ENCODE measurements at places on chromosomes 13 and 19.

DNA sequence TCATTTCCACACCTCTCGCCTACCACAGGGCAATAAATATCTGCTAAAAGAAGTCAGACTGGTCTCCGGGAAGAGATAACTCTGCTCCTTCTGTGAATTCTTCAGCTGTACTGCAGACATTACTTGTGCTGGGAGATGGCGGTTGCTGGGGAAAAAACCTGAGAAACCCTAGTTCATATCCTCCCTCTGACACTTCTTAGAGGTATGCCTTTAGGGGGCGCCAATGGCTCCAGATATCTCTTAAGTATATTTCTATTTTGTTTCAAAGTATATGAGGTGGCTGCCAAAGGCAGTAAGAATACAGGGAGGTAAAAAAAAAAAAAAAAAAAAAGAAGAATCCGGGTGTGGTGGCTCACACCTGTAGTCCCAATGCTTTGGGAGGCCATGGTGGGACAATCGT lies 175.2 kb downstream of the PAN3 start:
- no peak for DNase-seq

GRCh38 chr13:52067237-52067636 lies 42.7 kb downstream of the UTP14C start:
- DNase-seq: no peak

GRCh38 chr19:29781386-29782259 lies 30.2 kb upstream of the CCNE1 start:
- no peak for DNase-seq

GRCh38 chr19:37950471-37951175 lies 43.6 kb downstream of the SIPA1L3 start:
- no peak for DNase-seq

DNA sequence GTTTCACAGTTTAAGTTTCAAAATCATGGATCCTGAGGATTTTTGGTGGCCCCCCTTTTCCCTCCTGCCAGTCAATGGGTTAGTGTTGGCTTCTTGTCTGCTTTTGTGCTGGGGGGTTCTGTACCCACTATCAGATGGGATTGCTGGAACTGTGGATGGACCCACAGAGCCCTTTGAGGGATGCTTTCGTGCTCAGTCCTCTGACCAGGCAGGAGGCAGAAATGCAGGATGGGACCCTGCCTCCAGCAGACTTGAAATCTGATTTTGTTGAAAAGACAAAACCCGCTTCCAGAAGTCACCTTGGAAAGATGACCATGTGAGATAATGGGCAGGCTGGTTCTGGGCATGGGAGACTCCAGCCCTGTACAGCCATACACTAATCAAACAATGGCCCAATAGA lies 408.9 kb downstream of the ZNF536 start:
- DNase-seq: no peak

DNA sequence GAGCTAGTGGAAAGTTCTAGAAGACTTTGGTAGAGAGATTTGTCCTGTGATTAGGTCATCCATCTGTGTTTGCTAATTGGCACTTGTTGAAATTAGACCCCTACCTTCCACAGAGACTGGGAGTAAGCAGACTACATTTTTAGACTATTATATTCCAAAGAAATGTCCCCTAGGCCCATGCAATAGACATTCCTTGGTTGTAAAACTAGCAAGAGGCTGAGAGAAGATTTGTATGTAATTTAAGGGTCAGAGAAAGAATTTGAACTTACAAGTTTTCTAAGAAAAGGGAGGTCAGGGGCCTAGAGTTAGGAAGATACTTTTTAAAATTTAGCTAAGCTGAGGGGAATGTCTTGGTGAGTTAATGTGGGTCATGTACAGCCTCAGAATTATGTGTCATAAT lies 470.7 kb upstream of the SLITRK1 start:
- DNase-seq: no peak

DNA sequence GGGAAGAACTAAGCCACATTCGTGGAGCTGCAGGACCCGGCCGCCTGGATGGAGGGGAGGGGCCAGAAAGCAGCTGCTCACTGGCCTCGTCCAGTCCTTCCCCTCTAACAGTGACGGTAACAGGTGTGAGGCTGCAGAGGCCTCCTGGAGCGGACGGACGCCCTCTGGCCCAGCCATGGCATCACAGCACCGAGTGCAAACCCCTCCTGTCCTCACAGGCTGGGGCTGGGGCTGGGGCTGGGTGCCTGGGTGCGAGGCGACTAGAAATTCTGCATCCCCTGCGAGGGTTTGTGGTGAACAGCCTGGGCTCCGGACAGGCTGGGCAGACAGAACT lies 3.6 kb downstream of the MICOS13 start:
- DNase-seq: no peak

- no peak for DNase-seq
Observed at GRCh38 chr13:33722216-33722915, 95.6 kb upstream of the RFC3 start.

DNA sequence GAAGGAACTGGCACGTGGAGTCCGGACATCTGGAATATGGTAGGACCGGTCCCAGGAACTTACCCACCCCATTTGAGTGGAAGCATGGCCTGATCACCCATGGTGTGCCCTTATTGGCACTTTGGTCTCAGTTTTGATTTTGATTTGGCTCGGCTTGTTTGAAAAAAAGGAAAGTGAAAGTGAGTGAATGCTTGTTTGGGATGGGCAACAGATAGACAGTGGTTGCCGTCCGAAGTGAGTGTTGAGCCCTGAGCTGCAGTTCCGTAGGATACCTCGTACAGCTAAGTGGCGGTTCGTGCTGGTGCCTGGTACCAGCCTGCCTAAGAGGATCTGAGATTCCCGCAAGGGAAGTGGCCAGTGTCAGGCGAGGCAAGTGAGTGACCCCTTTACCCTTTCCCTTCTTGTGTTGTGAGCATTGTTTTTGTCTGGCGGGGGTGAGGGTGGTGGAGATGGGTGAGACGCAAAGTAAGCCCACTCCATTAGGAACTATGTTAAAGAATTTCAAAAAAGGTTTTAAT lies 605.8 kb downstream of the UQCRFS1 start:
- no peak for DNase-seq

- DNase-seq: no peak
Observed at GRCh38 chr19:30878495-30878894, 470.7 kb downstream of the TSHZ3 start.

DNA sequence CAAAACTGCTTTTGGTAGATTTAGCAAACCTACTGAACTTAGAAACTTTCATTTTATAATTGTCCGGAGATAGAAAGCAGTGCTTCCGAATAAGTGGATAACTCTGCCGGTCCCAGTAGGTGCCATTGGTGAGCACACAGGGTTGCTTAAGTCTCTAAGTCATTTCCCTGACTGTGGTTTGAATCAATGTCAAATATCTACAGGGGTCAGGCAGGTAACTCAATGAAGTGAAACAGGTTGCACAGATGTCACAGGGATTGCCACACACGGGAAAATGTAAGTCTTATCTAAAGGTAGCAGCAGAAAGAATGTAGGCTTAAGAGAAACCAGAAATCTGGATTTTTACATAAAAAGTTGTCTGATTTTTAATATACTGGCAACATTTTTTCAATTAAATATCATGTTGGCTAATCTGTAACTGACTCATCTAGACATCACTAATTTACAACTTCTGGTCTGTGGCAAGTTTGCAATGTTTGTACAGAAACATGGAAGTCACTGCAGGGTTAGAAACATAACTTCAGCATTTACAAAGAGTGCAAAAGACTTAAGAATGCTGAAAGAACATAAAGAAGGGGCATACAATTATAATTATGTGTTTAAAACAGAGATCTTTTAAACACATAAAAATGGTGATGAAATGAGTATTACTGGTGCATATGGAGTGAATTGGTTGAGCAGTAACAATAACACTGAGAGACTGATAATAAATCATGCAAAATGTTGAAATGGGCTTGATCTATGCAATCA lies 14.3 kb upstream of the LRRC63 start:
- DNase-seq: no peak

DNA sequence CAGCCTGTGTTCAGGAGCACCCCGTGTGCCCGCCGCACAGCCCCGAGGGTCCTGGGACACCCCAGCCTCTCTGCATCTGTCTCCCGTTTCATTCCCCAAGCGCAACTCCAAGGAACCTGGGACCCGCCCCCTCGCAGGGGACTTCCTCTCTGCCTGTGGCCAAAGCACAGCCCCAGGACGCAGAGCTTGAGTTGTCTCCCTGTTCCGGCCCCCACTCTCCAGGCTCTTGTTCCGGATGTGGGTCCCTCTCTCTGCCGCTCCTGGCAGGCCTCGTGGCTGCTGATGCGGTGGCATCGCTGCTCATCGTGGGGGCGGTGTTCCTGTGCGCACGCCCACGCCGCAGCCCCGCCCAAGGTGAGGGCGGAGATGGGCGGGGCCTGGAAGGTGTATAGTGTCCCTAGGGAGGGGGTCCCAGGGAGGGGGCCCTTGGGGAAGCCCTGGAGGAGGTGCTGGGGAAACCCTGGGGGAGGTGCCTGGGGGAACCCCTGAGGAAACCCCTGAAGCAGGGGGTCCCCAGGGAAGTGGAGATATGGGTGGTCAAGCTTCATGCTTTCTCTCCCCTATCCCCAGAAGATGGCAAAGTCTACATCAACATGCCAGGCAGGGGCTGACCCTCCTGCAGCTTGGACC lies 1.3 kb downstream of the HCST start:
- DNase-seq: peak; percentile 78

GRCh38 chr19:13748169-13748828 lies 16.0 kb upstream of the MRI1 start:
- no peak for DNase-seq

DNA sequence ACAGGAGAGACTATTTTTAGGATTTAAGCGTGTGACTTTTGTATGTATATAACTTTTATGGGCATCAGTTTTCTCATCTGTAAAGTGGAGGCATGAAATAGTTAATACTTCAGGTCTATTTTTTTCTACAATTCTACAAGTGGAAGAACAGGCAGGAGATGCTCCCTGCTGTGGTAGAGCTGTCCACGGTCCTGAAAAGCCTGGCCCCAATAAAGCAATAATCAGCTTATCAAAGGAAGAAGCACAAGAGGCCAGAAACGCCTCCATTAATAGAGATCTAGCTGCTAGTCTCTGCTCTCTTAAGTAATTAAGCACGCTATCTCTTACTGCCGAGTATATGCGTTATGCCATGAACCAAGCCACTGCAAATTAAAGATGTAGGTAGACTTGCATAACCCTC lies 28.0 kb upstream of the WASF3 start:
- no peak for DNase-seq

GRCh38 chr19:16198370-16198651 lies 600 bp downstream of the AP1M1 start:
- no peak for DNase-seq

GRCh38 chr19:58563034-58563573 lies 4.7 kb upstream of the UBE2M start:
- DNase-seq: no peak

DNA sequence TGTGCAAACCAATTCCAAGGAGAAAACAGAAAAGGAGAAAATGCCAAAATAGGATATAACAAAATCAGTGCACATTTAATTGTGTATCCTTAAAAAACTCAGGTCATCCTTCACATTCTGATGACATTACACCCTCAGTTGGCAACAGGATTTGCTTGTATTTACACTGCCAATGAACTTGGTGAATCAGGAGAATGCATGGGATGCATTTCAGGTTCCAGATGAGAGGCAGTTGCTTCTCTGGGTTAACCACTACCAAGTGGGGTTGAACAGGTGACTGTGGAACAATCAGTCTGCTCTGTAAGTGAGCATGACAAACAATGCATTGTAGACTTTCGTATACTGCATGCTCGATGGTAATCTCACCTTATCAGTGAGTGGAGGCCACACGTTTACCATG lies 79.1 kb downstream of the STARD13 start:
- no peak for DNase-seq

GRCh38 chr13:42656958-42657357 lies 83.0 kb downstream of the TNFSF11 start:
- no peak for DNase-seq

- no peak for DNase-seq
Observed at GRCh38 chr13:36891752-36892151, 28.3 kb downstream of the SMAD9 start.

GRCh38 chr19:11587975-11588631 lies 9.2 kb upstream of the ZNF627 start:
- no peak for DNase-seq

DNA sequence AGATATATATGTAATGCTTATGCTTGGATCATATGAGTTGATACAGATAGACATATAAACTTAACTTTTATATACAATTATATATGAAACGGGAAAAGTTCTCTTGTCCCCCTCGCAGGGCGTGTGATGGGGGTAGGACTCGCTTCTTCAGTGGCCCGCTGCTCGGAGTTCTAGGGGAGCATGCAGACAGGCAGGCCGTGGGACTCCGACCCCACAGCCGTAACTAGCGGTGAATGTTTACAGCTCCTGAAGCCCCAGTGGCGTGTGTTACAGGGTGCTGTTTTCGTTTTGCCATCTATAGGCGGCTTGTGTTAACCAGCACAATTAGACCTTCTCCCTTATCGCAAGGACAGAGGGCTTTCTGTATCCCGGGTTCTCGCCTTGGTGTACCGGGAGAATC lies 1899.8 kb downstream of the PCDH9 start:
- DNase-seq: no peak
